ENCODE measurements at places on chromosomes 2 and 18. TPM values are rescaled to one million over a fixed set of nuclear protein-coding genes. Genes with fewer than 3 reads are reported as not detected.

- DNase-seq, result no peak
- H3K27ac ChIP-seq, result no peak overlapping the region
- H3K4me3 ChIP-seq, result no peak overlapping the region
Observed at GRCh38 chr2:230866756-230867523, 2.2 kb downstream of the ITM2C start.

Gene REG3A
- not detected for total RNA-seq

DNA sequence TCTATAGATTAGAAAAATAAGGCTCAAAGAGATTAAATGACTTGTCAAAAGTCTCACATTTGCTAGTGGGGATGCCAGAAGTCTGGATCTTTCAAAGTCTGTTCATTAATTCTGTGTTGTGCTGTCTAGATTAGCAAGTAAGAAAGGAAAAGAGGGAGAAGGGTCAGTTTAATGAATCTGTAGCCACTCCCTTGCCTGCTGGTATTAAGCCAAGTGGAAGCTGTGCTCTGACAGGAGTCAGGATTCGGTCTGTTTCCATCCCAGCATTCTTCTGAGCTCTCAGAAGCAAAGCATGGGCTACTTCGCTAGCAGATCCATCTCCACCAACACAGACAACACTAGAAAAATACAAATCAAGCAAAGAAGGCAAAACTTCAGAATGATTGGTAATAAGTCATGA lies 98.5 kb downstream of the CERKL start:
- no peaks in the 10 kb centered on the region for H3K36me3 ChIP-seq
- H3K4me1 ChIP-seq, result no peaks in the 10 kb centered on the region
- no peak overlapping the region for H3K27ac ChIP-seq
- H3K4me3 ChIP-seq, result no peak overlapping the region
- no peaks in the 10 kb centered on the region for H3K27me3 ChIP-seq

Gene DSC2
- 24.5 TPM for total RNA-seq

DNA sequence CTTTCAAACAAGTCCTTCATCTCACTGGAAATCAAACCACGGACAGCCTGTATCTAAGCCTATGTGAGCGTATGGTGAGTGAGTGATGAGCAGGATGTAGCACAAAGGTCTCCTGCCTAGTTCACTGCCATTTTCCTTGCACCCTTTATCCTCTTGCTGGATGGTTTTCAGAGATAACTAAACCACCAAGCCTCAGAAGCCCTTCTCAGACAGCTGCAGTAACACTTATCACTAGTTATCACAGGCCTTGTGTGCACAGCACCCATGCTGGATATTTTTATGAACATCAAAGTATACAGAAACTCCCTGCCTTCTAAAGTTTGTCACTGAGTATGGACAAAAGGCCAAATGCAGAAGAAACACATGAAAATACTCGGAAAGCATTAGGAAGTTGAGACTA lies 69.5 kb downstream of the C1D start:
- no peaks in the 10 kb centered on the region for H3K4me1 ChIP-seq
- H3K4me3 ChIP-seq, result no peak overlapping the region
- no peak for DNase-seq
- H3K27me3 ChIP-seq, result peaks cover 32% of the 10 kb centered on the region

Gene FBXO36
- total RNA-seq, result 0.58 TPM

DNA sequence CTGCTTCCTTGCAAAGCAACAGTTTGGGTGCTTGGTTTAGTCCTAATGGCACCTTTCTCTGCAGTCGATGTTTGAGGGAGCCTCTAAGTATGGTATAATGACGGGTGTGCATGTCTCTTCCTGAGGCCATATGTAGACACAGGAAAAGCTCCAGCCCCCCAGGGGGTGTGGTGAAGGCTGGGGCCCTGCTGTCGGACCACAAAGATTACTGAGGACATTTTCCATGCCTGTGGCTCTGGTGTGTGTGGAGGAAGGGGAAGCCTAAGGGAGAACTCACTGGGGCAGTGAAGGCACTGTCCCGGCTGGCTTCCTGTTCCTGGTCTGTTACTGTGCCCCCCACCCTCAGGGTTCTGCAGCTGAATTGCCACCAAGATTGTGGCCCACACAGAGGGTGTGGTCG lies 187.1 kb downstream of the FHOD3 start:
- H3K4me1 ChIP-seq, result peaks cover 77% of the 10 kb centered on the region
- no peak overlapping the region for H3K27ac ChIP-seq
- no peaks in the 10 kb centered on the region for H3K36me3 ChIP-seq
- no peaks in the 10 kb centered on the region for H3K27me3 ChIP-seq
- H3K4me3 ChIP-seq, result no peak overlapping the region

Gene ANKRD39
- total RNA-seq, result 14.3 TPM

DNA sequence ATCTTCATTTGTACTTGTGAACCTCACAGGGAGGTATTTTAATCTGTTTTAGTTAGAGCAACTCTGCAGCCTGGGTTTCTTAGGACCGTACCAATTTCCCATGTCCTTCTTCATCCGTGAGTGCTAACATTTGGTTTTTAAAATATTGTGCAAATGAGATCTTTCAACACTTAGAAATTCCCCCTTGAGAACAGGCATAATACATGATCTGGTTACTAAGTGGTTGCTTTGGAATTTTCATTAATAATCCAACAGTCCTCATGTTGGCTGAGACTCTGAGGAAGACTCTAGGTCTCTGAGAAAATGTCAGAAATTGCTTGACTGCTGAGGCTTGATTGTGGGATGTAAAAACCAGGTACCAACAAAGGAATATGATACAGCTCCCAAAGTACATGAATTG lies 125.6 kb upstream of the CDCA7 start:
- H3K27ac ChIP-seq, result no peak overlapping the region

- DNase-seq, result no peak
- H3K4me1 ChIP-seq, result peaks cover 8% of the 10 kb centered on the region
- no peak overlapping the region for H3K4me3 ChIP-seq
- H3K36me3 ChIP-seq, result no peaks in the 10 kb centered on the region
- H3K27ac ChIP-seq, result no peak overlapping the region
Observed at GRCh38 chr18:50358844-50359243, 16.0 kb upstream of the SKA1 start.

DNA sequence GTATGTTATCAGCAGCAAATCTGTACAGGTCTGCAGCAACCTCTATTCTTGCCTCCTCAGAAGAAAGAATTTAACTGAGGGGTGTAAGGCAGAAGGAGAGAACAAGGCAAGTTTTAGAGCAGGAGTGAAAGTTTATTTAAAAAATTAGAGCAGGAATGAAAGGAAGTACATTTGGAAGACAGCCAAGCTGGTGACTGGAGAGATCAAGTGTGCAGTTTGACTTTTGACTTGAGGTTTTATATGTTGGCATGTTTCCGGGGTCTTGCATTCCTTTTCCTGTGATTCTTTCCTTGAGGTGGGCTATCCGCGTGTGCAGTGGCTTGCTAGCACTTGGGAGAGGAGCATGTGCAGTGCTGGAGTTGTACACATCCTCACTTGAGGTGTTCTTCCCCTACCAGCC lies 16.5 kb upstream of the CERS6 start:
- DNase-seq, result no peak
- H3K4me3 ChIP-seq, result no peak overlapping the region
- H3K36me3 ChIP-seq, result no peaks in the 10 kb centered on the region
- no peak overlapping the region for H3K27ac ChIP-seq

Gene LRATD1
- total RNA-seq, result 3.1 TPM

GRCh38 chr18:48137374-48138081 lies 207.1 kb upstream of the SMAD2 start:
- H3K4me3 ChIP-seq, result peak overlapping the region; percentile 75
- peaks cover 56% of the 10 kb centered on the region for H3K4me1 ChIP-seq
- peaks cover 15% of the 10 kb centered on the region for H3K27me3 ChIP-seq
- H3K36me3 ChIP-seq, result no peaks in the 10 kb centered on the region
- H3K27ac ChIP-seq, result no peak overlapping the region

Data from left ventricle myocardium inferior (tissue), 1 donor.